ENCODE measurements at places on chromosomes 11 and 22.
A peak's percentile ranks its signal among the peaks of the same experiment; 100 is the strongest.

- peak; percentile 40 for DNase-seq
These were observed 648.8 kb downstream of the METTL15 start for GRCh38 chr11:28756977-28757376.

DNA sequence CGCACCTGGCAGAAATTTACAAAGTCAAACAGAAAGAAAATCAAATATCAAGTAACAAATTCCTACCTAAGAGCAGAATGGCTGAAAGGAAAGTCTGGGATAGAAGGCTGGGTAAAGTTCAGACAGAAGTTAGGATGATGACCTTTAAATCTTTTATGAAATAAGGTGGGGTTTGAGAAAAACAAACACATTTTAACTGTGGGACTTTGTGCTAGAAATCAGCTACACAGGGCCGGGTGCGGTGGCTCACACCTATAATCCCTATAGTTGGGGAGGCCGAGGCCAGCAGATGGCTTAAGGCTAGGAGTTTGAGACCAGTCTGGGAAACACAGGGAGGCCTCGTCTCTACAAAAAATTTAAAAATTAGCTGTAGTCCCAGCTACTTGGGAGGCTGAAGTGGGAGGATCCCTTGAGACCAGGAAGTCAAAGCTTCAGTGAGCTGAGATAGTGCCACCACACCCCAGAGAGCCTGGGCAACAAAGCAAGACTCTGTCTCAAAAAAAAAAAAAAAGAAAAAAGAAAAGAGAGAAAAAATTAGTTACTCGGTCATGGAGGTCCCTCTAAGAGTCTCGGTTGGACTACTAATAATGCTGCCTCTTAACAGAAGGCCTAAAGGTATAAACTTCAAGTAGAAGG lies 119.7 kb upstream of the BID start:
- DNase-seq, result no peak

DNA sequence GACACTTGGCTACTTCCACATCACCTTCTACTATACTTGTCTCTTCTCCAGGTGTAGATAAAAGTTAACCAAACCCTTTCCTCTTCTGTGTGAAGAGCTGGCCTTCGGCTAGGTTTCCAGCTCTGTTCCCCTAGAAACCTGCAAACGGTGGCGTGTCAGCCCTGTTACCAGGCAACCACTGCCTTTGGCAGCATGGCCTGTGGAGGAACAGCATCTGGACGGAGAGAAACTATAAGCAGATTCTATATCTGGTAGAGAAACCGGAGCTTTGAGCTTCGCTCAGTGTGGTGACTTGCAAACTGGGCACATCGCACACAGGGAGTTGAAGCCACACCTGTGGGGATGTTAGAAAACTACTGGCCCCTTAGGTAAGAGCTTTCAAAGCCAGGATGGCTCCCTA lies 35.9 kb downstream of the ARAP1 start:
- no peak for DNase-seq

- DNase-seq, result no peak
These were observed 9.4 kb downstream of the C11orf97 start for GRCh38 chr11:94521684-94522083.

- DNase-seq, result peak; percentile 67
These were observed at the start of gene UBE2L3 for GRCh38 chr22:21567456-21568346. Gene UBE2L3, plus strand, starts transcription at chr22:21567714. Its CDS starts 31 bp downstream, at chr22:21567745.

DNA sequence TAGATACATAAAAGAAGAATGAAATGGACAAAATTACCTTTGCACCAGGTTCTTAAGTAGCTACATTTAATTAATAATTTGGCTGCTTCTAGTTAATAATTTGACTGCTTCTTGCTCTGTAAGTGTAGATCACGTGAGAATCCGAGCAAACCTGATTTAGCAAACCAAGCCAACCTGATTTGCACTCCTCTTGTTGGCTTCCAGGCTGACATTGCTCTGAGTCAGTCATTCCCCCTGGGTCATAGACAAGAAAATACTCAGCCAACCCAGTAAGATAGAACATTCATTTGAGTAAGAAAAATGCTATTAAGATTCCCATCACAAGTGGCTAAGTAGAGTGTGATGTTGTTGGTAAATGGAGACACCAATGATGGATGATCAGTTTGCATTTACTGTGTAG lies 304.1 kb downstream of the C11orf87 start:
- DNase-seq, result peak; percentile 19

- DNase-seq, result no peak
These were observed 67.5 kb upstream of the TIMP3 start for GRCh38 chr22:32733923-32734514.

- DNase-seq, result no peak
These were observed 36.4 kb downstream of the RTL6 start for GRCh38 chr22:44461614-44462013.

DNA sequence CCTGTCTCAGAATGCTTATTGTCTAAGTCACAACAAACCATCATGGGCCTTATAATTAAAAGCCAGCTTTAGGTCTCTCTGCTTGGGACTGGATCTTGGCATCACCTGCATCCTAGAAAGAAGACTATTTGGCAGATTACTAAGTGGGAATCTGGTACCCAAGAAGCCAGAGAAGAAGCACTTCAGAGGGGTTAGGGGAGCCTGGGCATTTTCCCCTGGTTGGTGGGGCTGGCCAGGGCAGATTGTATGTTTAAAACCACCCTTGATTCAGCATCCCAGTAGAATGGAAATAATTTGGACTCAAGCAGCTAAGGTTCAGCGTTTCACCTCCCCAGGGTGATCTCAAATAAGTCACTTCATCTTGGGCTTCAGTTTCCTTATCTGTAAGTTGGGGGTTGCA lies 193.7 kb downstream of the MIAT start:
- no peak for DNase-seq

GRCh38 chr22:44892243-44892642 lies 117.6 kb downstream of the PHF21B start:
- DNase-seq, result no peak

DNA sequence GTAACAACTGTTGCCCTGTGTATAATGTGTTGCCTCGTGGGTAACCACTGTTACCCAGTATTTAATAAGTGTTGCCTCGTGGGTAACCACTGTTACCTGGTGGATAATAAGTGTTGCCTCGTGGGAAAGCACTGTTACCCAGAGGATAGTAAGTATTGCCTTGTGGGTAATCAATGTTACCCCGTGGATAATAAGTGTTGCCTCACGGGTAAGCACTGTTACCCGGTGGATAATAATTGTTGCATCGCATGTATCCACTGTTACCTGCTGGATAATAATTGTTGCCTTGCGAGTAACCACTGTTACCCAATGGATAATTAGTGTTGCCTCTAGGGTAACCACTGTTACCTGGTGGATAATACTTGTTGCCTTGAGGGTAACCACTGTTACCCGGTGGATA lies 17.1 kb upstream of the NXPE4 start:
- DNase-seq, result no peak

DNA sequence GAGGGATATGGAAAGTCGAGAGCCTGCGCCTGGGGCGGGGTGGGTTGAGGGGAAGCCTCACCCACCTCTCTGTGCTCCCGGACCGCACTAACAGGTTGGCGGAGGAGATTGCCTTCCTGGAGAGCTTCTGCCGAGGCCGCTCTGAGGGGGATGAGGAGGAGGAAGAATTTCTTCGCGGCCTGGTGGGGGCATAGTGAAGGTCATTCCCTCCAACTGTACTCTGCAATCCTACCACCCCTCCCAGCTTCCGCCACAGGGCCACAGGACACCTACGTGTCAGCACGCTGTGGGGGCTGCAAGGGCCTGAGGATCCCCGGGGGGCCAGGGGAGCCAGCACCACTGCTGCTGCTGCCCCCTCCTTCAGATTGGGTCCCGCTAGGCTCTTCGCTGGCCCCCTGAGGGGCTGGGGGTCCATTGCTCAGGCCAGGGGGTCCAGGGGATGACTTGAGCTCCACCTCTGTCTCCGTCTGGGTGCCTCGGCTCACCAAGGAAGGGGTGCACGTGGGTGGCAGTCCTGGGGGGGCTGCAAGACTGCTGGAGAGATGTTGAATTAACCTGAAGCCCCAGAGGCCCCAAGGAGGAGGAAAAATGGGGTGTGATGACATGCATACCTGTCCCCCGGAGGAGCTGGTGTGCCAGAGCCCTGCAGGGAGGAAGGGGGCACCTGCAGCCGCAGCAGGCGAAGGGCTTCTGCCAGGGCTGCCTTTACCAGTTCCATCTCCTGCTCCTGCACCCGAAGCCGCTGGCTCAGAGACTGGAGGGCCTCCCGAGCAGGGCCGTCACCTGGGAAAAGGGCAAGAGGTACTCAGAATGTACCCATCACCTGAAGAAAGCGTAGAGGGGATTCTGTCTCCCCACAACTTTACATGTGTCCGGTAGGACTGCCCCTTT lies 1.5 kb downstream of the EML3 start:
- DNase-seq, result no peak

DNA sequence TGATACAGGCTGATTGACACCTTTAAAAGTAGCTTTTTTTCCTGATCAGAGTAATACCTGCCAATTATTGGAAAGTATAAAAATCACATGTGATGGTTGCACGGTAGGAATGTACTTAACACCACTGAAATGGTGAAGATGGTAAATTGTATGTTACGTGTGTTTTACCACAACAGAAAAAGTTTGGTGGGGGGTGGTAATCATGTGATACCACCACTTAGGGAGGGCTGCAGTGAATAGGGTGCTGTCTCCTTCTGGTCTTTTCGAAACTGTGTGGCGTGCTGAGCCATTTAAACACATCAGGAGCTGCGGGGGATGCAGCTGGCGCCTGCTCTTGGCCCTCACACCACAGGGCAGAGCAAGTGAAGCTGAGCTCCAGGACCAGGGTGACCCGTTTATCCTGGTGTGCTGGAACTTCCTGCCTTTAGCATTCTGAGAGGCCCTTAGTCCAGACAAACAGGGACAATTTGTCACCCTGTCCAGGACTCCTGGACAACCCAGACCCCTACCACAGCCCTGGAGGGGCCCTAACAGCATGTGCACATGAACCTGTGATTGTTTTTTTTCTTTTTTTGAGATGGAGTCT lies 2.6 kb downstream of the SYNGR1 start:
- no peak for DNase-seq
